Amniotic epithelial cell (primary cell): ENCODE measurements at places on chromosomes 4 and X.

- DNase-seq: no peak
Observed at GRCh38 chr4:43369036-43369594, 476.6 kb downstream of the GRXCR1 start.

DNA sequence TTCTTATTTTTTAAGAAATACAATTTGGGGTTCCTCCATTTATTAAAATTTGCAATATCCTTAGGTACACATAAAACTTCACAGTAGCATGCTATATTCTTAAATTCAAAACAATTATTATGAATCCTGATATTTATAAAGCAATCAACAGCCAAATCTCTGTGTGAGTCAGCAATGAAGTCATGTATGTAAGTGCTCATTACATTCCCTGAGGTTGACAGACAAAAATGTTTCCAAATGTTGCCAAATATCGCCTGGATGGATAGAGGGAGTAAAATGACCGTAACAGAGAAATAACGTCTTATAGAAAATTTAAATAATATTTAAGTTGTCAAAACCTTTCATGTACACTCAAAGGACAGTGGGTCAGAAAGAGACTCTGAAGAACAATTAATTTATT, 220.0 kb downstream of the PCDH18 start:
- DNase-seq: peak; percentile 51

- no peak for DNase-seq
Observed at GRCh38 chrX:10121787-10122186, 35.0 kb upstream of the CLCN4 start.

- DNase-seq: no peak
Observed at GRCh38 chr4:93480452-93480851, 348.1 kb upstream of the ATOH1 start.

DNA sequence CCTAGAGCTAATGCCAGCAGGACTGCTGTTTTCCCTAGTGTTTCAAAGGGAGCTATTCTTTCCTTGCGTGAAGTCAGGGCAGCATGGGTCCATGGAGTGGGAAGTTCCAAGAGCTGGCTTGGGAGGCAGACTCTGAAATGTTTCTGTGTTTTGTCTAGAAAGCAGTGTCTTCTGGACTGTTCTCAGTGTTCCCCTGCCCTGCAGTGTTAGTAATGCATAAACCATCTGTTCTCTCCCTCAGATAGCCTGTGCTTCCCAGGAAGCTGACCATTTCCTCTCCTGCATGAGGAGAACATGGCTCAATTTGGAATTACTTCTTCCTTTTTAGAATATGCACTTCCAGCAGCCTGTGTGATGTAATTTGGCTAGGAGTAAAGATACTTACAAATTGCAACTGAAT, 116.7 kb upstream of the CXCL13 start:
- DNase-seq: no peak

- peak; percentile 88 for DNase-seq
Observed at GRCh38 chr4:102438396-102439235, 62.5 kb upstream of the NFKB1 start.

DNA sequence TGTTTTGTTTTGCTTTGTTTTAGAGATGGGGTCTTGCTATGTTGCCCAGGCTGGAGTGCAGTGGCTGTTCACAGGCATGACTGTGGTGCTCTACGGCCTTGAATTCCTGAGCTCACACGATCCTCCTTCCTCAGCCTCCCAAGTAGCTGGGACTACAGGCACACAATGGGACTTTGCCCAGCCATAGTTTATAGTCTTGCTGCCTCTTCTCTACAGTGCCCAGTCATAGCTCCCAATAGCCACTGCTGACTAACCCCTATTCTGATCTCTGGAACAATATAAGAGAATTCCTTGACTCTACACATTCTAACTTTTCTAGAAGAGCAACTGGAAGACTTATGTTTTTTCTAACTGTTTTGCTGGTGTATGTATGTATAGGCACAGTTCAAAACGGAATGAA, 319.2 kb downstream of the PCDH7 start:
- no peak for DNase-seq

DNA sequence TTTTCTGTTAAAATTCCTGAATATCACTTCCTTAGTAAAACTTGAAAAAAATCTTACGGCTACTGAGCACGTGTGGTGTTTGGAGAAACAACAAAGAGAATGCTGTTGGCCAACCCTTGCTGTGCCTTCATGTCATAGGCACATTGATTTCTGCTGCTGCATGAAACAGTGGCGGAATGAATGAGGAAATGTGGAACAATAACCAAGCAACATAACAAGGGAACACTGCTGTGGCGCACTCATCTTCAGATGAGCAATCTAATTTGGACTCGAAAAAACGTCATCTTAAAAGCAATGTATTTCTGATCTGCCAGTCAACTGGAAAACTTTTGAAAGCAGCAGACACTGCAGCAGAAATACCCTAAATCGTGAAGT, 51.4 kb downstream of the PROM1 start:
- DNase-seq: no peak
